Muscle of arm (tissue), 14 donors: ENCODE measurements at places on chromosomes 12 and 14.

DNA sequence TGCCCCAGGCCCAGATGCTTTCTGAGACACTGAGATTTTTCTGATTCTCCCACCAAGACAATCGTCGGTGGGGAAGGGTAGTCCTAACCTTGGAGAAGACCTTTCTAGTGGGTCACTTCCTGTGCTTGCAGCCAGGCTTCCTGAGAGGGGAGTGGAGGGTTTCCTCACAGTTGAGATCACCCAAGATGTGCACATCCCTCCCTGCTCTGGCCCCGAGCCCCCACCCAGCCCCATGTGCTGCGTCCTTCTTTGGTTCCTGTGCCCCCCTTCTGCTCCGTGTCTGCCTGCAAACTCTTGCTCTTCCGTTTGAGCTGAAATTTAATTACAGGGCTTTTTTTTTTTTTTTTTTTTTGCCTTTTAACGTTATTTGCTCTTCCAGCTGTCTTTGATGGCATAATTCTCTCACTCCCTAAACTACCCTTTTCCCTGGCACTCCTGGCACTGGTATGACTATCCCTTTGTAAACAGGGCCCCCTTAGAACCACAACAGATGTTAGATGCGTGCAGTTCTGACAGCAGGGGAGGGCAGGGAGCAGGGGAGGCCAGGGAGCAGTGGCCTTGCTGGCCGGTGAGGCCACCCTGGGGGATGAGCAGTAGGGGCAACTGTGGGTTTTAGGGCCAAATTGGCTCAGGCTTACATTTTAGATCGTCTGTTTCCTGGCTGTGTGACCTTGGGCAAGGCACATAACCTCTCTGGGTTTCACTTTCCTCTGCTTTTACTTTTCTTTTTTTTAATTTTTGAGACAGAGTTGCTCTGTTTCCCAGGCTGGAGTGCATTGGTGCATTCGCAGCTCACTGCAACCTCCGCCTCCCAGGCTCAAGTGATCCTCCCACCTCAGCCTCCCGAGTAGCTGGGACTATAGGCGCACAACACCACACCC is 144.5 kb downstream of the PHETA1 start:
- no peak for DNase-seq

- no peak for DNase-seq
Measured at GRCh38 chr12:90683871-90684270, 271.1 kb downstream of the CCER1 start.

DNA sequence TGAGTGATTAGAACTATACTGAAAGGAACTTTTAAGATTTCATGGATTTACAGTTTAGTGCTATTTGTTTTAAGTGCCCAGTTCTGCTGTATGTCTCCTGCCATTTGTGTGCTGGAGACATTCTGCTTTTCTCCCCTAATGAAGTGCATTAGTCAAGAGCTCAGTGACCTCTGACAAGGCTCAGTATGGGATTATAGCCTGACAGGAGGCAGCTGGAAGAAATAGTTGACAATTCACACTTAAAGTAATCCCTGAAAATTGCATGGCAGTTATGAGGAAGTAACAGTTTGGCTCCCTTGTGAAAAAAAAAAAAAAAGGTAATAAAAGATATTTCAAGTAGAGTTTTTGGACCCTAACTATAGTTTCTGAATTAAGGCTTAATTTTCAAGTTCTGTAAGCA is 70.3 kb downstream of the ALX1 start:
- DNase-seq, result no peak

DNA sequence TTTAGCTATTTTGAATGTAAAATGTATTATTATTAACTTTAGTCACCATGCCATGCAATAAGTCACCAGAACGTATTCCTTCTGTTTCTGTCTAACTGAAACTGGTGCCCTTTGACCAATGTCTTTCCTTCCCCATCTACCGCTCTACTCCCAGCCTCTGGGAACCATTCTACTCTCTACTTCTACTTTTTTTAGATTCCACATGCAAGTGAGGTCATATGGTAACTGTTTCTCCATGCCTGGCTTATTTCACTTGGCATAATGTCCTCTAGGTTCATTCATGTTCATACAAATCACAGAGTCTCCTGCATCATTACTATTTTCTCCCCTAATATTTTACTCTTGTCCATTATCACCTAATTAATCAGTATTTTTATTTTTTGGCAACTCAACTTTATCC is 160.1 kb downstream of the TMX1 start:
- DNase-seq, result no peak

- DNase-seq, result no peak
Measured at GRCh38 chr12:27866373-27867101, 86.5 kb upstream of the MANSC4 start.

DNA sequence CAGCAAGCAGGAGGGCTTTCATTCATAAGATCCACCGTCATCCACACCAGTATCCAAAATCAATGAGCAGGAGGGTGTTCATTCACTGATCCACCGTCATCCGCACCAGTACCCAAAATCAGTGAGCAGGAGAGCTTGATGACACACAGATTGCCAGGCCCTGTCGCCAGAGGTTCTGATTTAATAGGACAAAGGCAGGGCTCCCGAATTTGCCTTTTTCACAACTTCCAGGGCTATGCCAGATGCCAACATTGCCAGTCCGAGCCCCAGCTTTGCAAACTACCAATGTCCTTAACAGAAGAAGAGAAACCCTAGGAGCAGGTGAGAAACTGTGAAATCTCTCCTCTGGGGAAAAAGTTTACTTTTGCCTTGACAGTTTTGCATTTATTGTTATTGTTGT is 115.0 kb downstream of the SLC15A4 start:
- no peak for DNase-seq
